ENCODE measurements at places on chromosomes 3 and 15.

DNA sequence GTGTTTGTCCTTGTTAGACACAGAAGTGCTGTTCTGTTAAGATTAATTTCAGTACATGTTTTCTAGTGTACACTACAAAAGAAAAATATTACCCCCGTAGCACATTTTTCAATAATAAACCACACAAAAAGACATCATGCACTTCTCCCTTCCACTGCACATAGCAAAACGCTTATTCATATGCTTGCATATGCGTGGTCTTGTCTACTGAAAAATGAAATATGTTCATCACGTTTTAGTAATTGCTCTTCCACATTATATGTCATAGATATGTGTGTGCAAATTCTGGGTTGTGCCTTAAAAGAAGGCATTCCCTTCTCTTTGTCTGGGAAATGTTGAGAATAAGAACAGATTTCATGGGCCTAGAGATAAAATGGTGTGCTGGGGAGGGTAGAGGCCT lies 353.9 kb downstream of the NSUN3 start:
- no peak for DNase-seq

DNA sequence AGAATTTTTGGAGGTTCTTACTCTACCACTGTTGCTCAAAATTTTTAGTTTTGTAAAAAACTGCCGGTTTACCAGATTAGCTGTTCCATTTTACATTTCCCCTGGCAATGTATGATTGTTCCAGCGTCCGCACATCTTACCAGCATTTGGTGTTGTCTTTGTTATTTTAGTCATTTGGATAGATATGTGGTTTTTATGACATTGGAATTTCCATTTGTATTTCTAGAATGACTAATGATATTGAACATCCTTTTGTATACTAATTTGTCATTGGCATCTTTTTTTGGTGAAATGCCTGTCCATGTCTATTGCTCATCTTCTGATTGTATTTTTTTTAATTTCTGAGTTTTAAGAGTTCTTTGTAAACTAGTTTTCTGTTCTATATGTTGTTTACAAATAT lies 28.5 kb downstream of the LRRC28 start:
- DNase-seq = no peak

DNA sequence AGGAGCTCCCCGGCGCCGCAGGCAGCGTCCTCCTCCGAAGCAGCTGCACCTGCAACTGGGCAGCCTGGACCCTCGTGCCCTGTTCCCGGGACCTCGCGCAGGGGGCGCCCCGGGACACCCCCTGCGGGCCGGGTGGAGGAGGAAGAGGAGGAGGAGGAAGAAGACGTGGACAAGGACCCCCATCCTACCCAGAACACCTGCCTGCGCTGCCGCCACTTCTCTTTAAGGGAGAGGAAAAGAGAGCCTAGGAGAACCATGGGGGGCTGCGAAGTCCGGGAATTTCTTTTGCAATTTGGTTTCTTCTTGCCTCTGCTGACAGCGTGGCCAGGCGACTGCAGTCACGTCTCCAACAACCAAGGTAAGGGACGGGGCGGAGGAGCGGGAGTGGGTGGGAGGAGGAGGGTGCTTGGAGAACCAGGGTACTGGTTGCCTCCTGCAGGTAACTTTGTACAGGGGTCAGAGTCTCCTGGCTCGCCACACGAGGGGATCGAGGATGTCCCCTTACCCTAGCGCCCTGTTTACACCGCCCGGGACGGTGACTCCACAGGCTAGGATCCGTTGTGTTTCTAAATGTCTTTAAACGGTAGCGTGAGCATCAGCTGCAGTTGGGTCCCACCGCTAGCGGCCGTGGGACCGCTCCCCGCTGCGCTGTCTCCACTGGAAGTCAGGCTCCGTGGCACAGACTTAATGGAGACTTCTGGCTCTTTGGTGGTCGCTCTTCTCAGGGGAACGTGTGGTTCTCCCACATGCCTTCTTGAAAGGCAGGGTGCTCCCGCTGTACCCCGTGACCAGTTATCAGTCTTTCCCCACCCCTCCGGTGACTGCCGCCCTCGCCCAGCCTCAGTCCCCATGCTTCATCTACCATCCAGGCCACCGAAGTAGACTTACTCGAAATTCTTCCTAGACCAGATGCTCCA lies 515 bp downstream of the EPHA6 start:
- no peak for DNase-seq

- DNase-seq = peak; percentile 36
Observed at GRCh38 chr15:89494941-89495637, 1.3 kb downstream of the RHCG start.

DNA sequence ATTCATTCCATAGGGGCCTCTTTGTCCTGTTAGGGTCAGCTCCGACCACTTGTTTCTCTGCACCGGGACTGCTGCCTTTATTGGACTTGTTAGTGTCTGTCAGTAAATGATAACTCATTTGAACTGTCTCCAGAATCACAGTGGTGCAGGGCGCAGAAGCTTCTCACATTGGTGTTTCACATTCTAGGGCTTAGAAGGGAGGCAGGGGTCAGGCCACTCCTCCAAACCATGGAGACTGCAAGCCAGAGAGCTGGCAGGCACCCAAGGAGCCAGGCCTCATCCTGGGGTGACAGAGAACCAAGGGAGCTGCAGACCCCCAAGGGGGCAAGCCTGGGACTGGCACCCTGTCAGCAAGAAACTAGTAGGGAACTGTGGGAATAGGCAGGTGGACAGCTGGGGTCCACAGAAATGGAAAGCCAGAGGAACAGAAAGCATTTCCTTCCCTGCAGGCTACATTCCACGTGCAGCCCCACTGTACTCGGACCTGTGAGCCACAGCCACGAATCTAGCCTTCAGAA lies 49.1 kb downstream of the CCNL1 start:
- DNase-seq = no peak

- DNase-seq = no peak
Observed at GRCh38 chr15:44340410-44340809, 51.9 kb downstream of the GOLM2 start.

GRCh38 chr3:40585381-40586016 lies 60.7 kb downstream of the ZNF621 start:
- no peak for DNase-seq

DNA sequence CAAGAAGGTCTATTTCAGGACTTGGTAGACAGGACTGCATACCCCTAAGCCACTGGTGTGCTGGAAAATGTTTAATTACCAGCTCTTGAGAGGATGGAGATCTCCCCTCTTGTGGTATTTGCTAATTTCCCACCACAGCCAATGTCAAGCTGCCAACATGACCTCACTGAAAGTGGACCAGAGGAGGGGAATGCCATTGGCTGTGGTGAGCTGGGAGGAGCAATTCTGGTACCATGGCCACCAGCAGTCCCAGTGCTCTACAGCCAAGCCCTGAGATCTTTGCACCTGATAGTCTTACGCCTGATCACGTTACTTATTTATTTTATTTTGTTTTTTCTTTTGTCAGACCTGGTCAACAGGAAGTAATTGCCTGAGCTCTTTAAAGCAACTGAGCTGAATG lies 82.5 kb upstream of the BCL6 start:
- DNase-seq = no peak

GRCh38 chr3:108416111-108416869 lies 94.1 kb downstream of the MYH15 start:
- no peak for DNase-seq

DNA sequence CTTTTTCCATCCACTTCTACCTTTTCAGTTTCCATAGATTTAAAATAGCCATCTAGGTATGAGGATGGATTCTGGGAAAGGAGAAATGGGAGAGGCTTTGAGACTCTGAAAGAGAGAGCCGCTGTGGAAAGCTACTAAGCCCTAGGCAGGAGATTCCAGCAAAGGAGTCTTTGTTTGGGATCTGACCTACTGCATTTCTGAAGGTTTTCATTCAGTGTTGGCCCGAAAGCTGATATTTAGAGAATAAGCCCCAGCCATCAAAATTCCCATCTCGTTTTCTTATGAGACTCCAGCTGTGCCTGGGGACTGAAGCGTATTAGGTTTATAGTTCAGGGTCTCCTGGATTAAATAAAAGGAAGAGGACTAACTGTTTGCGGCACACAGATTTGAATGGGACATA lies 19.5 kb downstream of the LIPH start:
- no peak for DNase-seq

DNA sequence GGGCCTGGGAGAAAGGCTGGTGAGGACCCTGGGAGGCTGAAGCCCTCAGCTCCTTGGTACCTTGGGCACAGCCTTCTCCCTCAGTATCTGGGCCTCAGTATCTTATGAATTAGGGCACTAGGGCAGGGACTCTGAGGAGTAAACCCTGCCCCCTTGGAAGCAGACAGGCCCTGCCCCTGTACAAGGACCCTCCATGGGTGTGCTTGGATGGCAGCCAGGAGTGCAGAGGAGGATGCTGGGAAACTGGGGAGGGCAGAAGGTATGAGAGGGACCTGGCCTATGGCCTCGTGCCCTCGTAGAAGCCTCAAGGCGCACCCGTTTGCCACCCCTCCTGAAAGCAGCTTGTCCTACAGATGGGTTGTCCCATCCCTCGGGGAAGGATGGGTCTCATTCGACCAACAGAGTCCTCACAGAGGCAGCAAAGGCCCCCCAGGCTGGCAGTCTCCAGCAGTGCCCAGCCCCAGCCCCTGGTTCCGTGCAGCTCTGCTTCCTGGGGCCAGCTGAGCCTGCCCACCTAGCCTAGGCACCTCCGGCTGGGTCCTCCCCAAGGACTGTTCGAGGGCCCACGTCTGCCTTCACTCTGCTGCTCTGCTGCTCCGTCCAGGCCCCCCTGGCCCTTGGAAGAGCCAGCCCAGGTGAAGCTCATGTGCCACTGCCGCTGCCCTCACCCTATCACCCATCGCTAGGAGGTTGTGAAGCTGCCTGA lies 15.3 kb upstream of the SEMA3F start:
- DNase-seq = no peak

DNA sequence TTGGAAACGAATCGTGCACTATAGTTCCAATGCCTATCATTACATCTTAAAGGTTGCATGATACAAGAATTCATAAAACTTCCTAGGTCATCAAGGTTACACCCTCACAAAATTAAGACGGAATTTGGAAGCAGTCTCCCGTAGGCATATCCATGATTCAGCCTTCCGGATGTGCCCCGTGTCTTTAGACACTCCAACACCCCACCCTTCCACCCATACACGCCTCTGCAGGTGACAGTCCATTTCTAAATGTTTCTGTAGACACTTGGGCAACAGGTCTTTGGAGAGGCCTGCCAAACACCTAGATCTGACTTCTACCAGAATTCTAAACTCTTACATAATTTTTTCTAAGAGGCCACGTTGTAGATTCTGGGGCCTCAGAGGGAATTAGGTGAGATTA lies 49.8 kb downstream of the LDHAL6B start:
- no peak for DNase-seq

GRCh38 chr3:42591811-42592210 lies 1.2 kb downstream of the SS18L2 start:
- DNase-seq = no peak

- no peak for DNase-seq
Observed at GRCh38 chr15:66153549-66154415, 99.8 kb downstream of the MEGF11 start.

DNA sequence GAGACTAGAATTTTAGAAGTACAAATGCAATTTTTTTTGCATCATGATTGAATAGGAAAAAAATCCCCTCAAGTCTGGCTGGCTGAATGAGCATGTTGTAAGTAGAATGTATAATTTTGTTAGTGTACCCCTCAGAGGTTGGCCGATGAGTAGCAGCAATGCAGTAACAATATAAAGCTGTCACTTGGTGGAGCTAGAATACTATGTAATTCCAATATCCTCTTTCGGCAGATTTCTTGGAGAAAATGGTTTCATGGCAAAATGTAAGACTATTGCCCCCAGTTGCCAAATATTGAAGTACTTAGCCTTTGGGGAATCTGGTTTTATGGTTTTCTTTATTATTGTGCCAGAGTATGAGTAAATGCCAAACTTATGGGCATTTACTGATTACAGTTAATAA lies 39.8 kb upstream of the SGO1 start:
- no peak for DNase-seq
